ENCODE measurements at places on chromosomes 16 and 17. TPM values are rescaled to one million over a fixed set of nuclear protein-coding genes. Genes with fewer than 3 reads are reported as not detected.

TBC1D3 gene
- not detected for total RNA-seq

DNA sequence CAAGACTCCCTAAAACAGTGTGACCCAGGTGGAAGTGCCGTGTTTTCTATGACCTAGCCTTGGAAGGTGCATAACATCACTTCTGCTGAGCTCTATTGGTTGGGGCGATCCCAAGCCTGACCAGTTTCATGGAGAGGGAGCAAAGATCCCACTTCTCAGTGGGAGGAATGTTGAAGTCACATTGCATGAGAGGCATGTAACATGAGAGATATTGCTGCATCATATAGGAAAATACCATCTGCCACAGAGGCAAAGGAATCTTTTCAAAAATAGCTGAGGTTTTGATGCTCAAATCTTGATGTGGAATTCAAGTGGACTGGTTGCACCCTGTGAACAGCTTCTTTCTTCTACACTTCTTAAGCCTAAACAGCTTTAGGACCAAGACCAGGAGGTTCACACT, 56.4 kb upstream of the NLRP1 start:
- DNase-seq = no peak

DNASE1L2 gene
- total RNA-seq = 0.84 TPM

DNA sequence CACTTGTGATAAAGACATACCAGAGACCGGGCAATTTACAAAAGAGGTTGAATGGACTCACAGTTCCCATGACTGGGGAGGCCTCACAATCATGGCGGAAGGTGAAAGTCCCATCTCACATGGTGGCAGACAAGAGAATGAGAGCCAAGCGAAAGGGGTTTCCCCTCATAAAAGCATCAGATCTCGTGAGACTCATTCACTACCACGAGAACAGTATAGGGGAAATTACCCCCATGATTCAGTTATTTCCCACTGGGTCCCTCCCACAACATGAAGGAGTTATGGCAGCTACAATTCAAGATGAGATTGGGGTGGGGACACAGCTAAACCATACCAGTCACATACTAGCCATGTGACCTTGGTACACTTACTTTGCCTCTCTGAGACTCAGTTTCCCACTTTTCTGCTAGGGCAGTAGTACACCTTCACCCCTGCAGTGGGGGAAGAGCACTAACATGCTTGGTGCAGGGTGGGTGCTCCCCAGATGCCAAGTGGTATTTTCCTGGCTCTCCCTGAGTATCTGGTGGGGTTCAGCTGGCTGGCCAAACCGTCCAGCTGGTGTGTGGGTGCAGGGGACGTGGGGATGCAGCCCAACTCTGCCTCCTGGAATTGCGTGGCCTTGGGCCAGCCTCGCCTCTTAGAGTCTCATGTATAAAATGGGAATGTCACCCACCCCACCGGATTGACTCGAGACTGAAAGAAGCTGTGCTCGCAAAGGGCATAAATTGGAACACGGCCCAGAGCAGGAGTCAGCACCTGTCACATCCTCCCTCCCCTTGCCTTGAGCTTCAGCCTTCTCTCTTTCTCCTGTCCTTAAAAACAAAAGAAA, 364.1 kb downstream of the CPPED1 start:
- DNase-seq = no peak
